Stimulated activated naive CD4-positive, alpha-beta T cell treated with Interleukin-2 at 50 U/mL for 16 hours (primary cell): ENCODE measurements at places on chromosomes 7 and 10.

GRCh38 chr10:60444494-60445064 is 54.9 kb upstream of the ANK3 start:
- no peak for DNase-seq

GRCh38 chr10:89399956-89400355 is 7.5 kb downstream of the IFIT1 start:
- DNase-seq = no peak

DNA sequence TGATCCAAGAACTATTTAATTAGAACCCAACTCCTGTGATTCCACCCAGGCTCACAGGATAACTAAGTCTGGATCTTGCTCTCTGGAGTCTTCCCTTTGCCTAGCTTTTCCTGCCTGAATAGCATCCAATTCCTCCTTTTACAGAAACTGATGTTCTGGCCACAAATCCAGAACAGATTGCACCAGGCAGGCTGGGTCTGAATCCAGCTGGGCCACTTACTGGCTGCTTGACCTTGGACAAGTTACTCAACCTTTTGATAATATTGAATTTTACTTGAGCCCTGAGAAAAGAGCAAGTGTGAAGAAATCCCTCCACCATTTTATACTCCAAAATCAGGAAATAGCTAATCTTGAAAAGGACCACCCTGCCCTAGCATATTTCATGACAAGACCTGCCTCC is 55.5 kb upstream of the SLC35G1 start:
- no peak for DNase-seq

- DNase-seq = no peak
Observed at GRCh38 chr7:408751-409311, 110.8 kb downstream of the PDGFA start.

- no peak for DNase-seq
Observed at GRCh38 chr7:158765020-158765419, 60.4 kb upstream of the NCAPG2 start.

GRCh38 chr10:102398172-102399020 is 2.9 kb downstream of the NFKB2 start:
- DNase-seq = no peak

DNA sequence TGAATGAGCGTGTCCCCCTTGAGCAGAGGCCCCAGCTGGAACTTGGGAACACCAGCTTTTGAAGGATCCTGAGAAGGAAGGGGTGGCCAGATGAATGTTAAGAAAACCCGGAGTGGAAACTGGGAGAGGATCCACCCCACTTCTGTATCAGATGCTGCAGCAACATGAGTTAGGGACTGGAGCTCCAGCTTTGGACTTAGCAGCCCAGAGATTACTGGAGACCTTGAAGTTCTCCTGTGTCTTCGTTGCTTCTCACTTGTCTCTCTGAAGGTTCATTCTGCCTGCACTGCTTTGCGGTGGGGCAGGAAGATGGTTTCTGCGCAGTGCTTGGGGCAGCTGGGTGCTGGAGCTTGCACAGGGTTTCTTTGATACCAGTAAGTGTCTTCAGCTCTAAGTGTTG is 9.3 kb downstream of the TMEM248 start:
- DNase-seq = no peak

DNA sequence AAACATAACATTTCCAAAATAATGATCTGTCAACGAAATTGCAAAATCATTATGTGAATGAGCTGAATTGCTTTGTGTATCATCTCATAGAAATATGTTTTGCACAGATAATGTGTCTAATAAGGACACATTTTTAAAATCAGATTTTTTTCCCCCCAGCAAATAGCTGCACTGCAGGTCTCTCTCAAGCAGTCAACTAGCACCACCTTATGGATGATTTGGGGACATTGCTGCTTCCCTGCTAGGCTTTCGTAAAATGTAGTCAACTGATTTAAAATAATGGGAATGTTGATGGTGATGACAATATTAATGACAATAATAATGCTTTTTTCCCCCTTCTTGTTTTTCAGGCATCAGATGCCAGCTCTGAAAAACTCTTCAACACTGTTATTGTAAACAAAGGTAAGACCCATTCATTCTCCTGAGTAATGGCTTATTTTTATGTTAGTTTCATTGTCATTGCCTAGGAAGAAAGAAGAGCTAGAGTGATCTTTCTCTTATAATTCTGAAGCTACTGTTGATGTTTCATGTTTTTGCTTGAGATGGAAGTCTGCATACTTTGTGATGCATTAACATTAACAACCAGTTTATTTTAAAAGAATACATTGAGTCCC is 433.6 kb upstream of the GALNT17 start:
- no peak for DNase-seq

- no peak for DNase-seq
Observed at GRCh38 chr7:33156441-33156840, 27.1 kb downstream of the BBS9 start.

- no peak for DNase-seq
Observed at GRCh38 chr10:6320320-6321010, 117.7 kb downstream of the PFKFB3 start.

DNA sequence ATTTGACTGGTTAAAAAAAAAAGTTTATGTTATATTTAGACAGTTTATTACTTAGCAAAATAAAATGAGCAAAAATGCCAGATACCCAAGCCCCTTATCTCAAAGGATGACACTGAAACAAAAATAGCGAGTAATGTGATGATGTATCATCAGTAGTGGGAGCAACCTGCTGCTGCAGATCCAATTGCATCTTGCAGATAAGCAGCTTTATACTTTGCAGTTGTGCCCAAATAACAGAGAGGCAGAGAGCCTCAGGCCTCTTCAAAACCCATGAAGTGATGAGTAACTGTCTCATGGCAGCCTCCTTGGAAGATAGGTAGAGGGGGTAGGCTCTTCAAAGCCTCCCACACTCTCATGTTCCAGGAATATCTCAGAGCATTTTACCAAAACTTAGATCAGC is 468.2 kb upstream of the LRRTM3 start:
- DNase-seq = no peak

GRCh38 chr10:105187243-105187642 is 546.2 kb downstream of the SORCS3 start:
- DNase-seq = no peak

DNA sequence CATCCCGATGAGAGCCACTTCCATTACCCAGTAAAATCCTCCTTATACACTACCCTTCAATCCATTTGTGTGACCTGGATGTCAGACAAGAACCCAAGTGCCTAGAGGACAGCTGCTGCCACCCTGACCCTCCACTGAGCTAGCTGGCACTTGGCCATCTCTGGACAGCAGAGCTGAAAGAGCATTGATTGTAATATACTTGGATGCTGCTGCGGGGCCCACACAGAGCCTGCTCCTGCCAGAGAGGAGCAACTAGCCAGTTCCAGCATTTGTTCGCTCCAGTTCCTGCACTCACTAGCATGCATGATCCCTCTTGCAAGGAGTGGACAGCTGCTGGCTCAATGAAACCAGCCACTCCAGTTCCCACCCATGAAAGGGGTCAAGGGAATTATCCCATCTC is 8.4 kb upstream of the TMEM254 start:
- DNase-seq = no peak

- peak; percentile 17 for DNase-seq
Observed at GRCh38 chr7:14691597-14692203, 210.9 kb downstream of the DGKB start.

DNA sequence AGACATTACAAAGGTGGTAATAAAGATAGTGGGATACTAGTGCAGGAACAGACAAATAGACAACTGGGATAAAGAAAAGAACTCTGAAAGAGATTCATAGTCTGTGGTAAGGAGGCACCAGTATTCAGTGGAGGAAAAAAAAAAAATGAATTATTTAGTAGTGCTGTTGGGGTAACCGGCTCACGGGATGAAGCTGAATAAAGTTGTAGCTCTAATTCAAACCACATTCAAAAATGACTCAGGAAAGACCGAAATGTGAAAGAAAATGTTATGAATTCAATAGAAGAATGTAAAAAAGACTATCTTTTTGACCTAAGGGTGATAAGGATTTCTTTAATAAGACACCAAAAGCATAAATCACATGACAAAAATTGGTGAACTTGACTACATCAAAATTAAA is 83.1 kb upstream of the HABP2 start:
- DNase-seq = no peak

- no peak for DNase-seq
Observed at GRCh38 chr10:97119058-97119745, 66.6 kb downstream of the SLIT1 start.

GRCh38 chr7:151897161-151897731 is 20.3 kb upstream of the PRKAG2 start:
- DNase-seq = no peak

DNA sequence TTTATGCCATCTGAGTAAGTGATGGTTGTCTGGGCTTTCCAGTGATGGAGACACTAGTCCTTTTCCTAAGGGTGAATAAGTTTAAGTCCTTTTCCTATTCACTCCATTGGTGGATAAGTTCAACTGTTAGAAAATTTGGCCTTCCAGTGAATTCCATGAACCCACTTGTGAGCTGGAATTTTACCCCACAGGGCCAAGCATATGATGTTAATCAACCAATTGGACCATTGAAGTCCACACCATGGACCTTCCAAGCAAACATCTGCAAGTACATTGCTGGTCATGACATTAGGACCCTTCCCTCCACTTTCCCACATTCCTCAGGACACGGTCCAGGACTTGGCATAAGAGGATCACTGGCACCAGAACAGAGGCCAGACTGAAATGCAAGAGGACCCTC is 381.4 kb downstream of the RPS24 start:
- no peak for DNase-seq

- no peak for DNase-seq
Observed at GRCh38 chr10:126902157-126902556, 3.1 kb upstream of the DOCK1 start.

DNA sequence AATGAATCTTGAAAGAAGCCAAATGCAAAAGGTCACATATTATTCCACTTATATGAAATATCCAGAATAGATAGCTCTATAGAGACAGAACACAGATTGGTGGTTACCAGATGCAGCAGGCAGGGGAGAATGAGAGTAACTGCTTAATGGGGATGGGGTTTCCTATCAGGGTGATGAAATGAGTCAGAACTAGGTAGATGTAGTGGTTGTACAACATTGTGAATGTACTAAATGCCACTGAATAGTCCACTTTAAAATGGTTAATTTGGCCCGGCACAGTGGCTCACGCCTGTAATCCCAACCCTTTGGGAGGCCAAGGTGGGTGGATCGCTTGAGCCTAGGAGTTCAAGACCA is 9.4 kb upstream of the SLC25A28 start:
- DNase-seq = no peak

- DNase-seq = no peak
Observed at GRCh38 chr10:120422457-120422856, 34.6 kb upstream of the PLPP4 start.

DNA sequence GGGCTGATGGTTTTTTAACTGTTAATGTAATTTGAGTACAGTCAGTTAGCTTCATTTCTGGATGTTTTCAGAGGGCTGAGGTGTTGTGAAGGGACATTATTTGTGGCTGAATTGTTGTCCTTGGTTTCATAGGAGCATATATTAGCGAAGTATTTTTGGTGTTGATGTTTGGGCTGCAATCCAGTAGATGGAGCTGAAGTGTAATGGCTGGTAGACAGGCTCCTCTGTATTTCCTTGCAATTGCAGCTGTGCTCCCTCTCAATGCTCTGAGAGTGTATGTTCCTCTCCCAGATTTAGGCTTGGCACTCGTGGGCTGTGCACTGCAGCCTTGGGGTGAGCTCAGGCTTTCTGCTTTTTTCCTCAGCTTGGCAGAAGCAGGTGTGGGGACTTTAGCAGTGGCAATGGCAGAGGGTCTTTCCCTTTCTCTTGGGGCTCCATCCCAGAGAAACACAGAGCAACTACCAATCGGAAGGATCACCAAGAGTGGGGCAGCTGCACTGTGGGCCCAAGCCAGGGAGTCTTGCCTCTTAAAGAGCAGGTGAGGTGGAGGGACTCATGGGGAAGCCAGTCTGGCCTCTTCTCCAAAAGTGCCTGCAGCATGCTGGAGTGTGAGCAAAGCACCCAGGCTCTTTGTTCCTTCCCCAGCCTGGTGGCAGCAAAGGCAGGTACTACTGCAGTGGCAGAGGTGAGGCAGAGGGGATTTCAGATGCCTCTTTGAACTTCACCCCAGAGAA is 544.4 kb downstream of the SH2D4B start:
- no peak for DNase-seq

- no peak for DNase-seq
Observed at GRCh38 chr10:48363617-48364355, 57.3 kb downstream of the MAPK8 start.

- no peak for DNase-seq
Observed at GRCh38 chr7:37908221-37908788, 8.3 kb downstream of the SFRP4 start.

GRCh38 chr7:150964593-150965111 is 13.5 kb downstream of the KCNH2 start:
- DNase-seq = no peak
